Activated gamma-delta T cell treated with anti-CD3 and anti-CD28 coated beads, Interleukin-2, amount 50 U/mL, for 16 hours (primary cell): ENCODE measurements at places on chromosomes 5 and 9.

DNA sequence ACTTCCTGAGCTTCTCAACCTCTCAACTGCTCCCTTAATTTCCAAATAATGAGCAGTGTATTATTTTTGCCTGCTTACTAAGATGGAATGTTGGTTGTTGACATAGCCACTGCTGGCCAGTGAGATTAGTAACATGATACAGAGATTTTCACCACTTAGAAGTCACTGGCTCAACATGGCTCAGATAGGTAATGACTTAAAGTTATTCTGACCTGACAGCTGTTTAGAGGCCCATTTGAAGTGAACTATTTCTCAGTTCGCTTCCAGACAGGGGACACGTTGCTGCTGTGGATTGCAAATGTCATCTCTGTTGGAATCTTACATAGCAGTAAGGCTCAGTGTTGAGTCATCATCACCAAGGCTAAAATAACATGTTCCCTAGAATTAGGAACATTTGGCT lies 490.2 kb downstream of the TLE4 start:
- no peak for DNase-seq

DNA sequence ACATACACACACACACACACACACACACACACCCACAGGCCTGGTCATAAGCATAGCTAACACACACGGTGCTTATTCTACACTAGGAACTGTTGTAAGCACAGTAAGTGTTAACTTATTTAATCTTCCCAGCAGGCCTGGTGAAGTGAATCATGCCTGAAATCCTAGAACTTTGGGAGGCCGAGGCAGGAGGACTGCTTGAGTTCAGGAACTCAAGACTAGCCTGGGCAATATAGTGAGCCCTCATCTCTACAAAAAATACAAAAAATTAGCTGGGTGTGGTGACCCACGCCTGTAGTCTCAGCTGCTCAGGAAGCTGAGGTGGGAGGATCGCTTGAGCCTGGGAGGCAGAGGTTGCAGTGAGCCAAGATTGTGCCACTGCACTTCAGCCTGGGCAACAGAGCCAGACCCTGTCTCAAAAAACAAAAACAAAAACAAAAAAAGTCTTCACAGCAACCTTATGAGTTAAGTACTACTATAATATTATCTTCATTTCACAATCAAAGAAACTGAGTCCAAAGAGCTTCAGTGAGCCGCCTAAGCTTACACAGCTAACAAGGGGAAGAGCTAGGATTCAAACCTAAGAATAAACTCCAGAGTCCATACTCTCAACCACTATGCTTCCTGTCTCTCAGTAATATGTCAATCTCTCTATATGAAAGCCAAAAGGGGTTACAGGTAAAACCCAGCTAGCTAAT lies 2.3 kb downstream of the MEGF9 start:
- DNase-seq = no peak

DNA sequence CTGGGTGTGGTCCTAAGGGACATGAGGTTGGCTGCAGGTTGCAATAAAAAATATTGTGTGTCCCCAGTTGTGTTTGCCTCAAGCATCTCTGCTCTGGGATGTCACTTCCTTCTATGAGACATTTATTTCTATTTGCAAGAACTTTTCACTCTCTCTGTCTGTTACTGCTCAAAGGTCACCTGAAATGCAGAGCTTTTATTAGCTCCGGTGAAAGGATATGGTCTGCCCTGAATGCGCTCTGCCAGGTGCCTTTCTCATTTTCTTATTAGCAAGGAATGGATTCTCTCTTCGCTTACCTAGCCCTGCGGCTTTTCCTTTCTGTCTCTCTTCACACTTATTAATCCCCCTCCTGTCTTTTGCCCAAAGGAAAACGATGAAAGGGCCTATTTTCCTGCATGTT lies 526.1 kb downstream of the TMEM38B start:
- no peak for DNase-seq

DNA sequence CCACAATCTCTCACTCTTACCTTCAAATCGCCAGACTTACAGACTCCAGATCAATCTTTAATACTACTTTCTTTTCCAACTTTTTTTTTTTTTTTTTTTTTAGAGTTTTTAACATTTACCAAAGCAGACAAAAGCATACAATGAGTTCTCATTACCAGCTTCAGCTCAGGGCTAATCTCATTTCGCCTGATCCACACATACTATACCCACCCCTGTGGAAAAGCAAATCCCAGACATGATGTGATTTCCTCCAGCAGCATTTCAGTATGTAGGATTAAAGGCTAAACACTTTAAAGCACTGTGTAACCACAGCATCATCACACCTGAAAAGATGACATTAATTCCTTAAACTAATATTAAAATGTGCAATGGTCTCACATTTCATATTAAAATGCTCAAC lies 138.8 kb upstream of the RETREG1 start:
- no peak for DNase-seq

- DNase-seq = no peak
Measured at GRCh38 chr9:76369583-76369982, 24.6 kb downstream of the RFK start.

DNA sequence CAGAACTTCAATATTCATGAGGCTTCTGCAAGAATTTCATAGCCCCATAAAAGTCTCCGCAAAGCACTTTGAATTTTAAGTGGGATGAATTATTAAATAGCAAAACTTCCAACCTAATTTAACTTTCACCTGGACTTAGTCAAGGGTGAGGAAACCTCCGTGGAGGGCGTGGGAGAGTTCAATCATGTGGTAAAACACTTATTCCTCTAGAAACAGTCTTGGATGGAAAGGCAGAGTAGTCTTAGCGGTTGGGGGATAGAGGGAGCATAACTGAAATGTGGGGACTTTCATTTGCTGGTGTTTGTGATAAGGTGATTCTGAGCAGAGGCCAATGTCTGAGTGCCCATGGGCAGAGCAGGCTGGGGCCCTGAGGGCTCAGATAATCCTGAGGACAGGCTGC lies 241.9 kb downstream of the IRX1 start:
- DNase-seq = no peak

DNA sequence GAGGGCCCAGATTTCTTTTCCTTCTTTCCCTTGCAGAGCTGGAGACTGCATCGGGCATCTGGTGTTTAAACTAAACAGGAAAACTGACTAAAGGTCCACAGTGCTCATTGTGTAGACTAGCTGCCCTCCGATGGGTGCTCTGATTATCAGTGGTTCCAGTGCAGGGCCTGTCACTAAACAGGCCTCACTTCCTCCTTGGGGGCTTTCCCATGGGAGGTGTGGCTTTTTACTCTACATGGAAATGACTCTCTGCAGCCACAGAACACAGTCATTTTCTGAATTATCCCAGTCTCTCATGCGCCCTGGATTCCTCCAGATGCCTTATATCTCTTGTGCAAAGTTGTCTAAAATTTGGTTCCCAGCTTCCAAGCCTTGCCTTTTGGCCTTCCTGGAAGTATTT lies 199.2 kb downstream of the TRIO start:
- no peak for DNase-seq

DNA sequence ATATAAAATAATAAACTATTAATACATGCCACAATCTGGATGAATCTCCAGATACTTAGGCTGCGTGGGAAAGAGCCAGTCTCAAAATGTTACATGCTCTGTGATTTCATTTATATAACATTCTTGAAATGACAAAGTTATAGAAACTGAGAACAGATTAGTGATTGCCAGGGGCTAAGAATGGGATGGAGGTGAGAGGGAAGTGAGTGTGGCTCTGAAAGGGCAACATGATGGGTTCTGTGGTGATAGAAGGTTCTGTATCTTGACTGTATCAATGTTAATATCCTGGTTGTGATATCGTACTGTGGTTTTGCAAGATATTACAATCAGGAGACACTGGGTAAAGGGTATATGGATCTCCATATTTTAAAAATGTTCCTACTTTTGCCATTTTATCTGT lies 50.7 kb downstream of the SPEF2 start:
- DNase-seq = no peak

GRCh38 chr9:91428436-91428835 lies 4.8 kb upstream of the NFIL3 start:
- no peak for DNase-seq

DNA sequence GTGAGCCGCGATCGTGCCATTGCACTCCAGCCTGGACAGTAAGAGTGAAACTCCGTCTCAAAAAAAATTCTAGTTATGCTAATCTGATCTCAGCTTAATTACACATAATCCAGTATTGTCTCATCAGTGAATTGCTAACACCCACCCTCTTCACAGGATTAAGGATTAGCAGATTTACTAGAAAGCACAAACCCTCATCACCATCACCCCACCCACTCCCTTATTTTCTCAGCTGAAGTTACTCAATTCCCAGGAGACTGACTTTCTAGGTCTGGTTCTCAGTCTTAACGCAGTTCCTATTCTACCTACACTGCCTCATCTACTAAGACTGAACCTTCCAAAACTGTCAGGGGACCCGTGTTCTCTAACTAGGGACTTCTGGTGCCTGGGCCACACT lies 9.0 kb downstream of the TOR1B start:
- DNase-seq = no peak
